Panc1 (cell line): ENCODE measurements at places on chromosomes 4 and X. TPM values are rescaled to one million over a fixed set of nuclear protein-coding genes. Genes with fewer than 3 reads are reported as not detected.
A peak's percentile ranks its signal among the peaks of the same experiment; 100 is the strongest.

Gene CXCL11
- not detected for total RNA-seq

Gene CT45A5
- not detected for total RNA-seq

Gene NXF3
- 0.26 TPM for total RNA-seq

DNA sequence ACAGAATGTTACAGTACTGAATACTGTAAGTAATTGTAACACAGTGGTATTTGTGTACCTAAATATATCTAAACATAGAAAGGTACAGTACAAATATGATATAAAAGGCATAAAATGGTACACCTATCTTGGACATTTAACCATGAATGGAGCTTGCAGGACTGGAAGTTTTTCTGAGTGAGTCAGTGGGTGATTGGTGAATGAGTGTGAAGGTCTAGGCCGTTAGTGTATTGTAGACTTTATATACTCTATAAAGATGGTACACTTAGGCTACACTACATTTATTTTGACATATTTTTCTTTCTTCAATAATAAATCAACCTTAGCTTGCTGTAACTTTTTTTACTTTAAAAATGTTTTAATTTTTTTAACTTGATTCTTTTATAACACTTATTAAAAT lies 422.5 kb upstream of the FSTL5 start:
- H3K27me3 ChIP-seq: no peaks in the 10 kb centered on the region
- H3K4me1 ChIP-seq: no peaks in the 10 kb centered on the region
- no peaks in the 10 kb centered on the region for H3K36me3 ChIP-seq
- H3K4me3 ChIP-seq: no peak overlapping the region

GRCh38 chr4:2931512-2932301 lies 31.5 kb downstream of the NOP14 start:
- no peaks in the 10 kb centered on the region for H3K36me3 ChIP-seq
- peak overlapping the region; percentile 56 for H3K4me3 ChIP-seq
- H3K4me1 ChIP-seq: peaks cover 25% of the 10 kb centered on the region
- peak overlapping the region; percentile 85 for H3K27ac ChIP-seq
- DNase-seq: no peak

Gene AFAP1
- total RNA-seq: 94.7 TPM
